Fibroblast of the aortic adventitia (primary cell): ENCODE measurements at places on chromosomes 12 and 14.

GRCh38 chr14:38285962-38286361, 30.1 kb upstream of the CLEC14A start:
- DNase-seq, result no peak

- no peak for DNase-seq
Measured at GRCh38 chr12:57129321-57129842, 1.1 kb downstream of the LRP1 start.

DNA sequence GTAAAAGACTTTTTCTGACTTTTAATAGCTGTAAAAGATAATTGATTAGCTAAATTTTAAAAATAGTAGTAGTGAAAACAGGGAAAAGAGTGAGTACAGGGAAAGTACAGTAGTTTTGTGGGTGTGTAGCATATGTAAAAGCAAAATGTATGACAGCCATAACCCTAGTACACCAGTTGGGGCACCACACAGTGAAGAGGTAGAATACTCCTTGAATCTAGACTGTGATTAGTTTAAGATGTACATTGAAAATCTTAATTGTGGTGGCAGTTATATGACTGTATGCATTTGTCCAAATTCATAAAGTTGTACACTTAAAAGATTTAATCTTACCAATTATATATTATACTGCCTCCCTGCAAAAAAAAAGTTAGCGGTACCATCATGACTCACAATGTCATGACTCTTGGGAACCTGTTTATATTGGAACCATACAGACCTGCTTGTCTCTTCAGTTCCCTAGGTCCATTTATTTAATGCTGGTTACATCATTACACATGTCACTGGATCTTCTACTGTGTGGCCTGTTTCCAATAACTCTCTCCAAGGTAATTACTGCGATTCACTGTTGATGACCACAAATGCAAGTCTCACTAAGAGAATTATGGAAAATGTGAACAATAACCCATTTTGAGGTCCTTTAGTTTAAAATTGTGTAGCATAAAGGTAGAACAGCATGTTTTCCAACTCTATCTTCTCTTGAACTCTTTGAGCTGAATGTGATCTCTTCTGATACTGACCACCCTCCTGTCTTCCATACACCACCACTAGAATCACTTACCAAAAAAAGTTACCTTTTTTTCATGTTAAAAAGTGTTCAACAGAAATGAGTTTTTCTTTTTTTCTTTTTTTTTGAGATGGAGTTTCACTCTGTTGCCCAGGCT, 264.2 kb upstream of the AMIGO2 start:
- peak; percentile 81 for DNase-seq

- DNase-seq, result no peak
Measured at GRCh38 chr14:65738339-65738738, 325.8 kb downstream of the FUT8 start.

- no peak for DNase-seq
Measured at GRCh38 chr14:62436261-62436660, 609.0 kb downstream of the KCNH5 start.

GRCh38 chr12:29148596-29148910, 525 bp upstream of the FAR2 start:
- peak; percentile 16 for DNase-seq
